ENCODE measurements at places on chromosomes 12 and 14.

GRCh38 chr14:21053184-21054122 lies 4.2 kb upstream of the RNASE8 start:
- DNase-seq, result no peak

DNA sequence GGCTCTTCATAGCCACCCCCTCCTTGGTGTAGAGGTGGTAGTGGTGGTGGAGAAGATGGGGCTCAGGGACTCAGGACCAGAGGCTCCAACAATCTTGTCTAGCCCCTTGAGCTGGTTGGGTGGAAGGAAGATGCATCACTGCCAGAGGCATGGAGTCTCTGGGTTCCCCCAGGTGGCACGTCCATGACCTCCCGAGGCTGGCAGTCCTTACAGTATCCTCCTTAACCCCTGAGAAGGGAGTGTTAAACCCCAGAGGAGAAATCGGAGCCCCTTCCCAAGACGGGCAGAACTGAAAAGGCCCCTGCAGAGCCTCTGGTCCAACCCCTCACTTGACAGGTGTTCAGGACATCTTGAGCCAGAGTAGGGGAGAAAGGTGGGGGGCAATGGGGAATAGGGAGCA lies 9.1 kb downstream of the KRT83 start:
- no peak for DNase-seq

DNA sequence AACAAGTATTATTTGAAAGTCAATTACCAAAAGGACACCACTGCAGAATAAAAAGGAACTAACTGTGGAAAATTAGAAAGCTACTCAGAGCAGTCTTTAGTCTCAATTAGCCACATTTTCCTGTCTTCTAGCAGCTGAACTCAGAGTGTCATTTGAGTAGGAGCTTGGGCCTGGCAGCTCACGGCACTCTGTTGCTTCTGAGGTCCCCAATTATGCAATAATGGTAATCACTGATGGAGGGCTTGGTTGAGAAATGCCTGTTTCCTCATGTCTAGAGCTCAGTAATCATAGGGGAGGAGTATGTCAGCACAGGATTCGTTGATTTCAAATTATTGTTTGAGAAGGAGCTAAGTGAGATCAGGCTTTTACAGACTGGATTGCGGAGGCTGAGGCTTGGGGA lies 108.6 kb downstream of the VRK1 start:
- no peak for DNase-seq

- peak; percentile 91 for DNase-seq
Observed at GRCh38 chr12:54368709-54369596, 4.7 kb upstream of the GPR84 start.

GRCh38 chr12:100077367-100077766 lies 65.3 kb downstream of the BLTP3B start:
- no peak for DNase-seq

DNA sequence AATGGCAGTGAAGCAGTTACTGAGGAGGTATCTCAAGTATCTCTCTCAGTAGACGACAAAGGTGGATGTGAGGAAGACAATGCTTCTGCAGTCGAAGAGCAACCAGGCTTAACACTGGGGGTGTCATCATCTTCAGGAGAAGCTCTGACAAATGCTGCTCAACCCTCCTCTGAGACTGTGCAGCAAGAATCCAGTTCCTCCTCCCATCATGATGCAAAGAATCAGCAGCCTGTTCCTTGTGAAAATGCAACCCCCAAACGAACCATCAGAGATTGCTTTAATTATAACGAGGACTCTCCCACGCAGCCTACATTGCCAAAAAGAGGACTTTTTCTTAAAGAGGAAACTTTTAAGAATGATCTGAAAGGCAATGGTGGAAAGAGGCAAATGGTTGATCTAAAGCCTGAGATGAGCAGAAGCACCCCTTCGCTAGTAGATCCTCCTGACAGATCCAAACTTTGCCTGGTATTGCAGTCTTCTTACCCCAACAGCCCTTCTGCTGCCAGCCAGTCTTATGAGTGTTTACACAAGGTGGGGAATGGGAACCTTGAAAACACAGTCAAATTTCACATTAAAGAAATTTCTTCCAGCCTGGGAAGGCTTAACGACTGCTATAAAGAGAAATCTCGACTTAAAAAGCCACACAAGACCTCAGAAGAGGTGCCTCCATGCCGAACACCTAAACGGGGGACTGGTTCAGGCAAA lies 216.6 kb downstream of the AKAP6 start:
- DNase-seq, result no peak

DNA sequence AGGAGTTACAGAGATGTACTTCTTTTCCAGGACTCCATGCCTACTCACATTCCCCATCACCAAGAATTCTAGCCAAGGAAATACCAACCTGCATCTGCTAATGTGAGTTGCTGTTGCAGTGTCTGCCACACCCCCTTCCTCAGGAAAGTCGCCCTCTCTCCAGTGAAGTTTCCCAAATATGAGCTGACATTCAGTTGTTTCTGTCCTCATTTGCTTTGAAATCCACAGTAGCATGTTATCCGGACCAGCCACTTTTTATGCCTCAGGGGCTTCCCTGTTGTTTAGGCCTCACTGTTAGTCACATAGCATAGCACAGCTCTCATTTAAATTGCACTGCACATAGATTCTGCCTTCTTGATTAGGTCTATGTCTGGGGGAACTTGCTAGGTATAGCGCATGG lies 212.4 kb downstream of the EGLN3 start:
- DNase-seq, result no peak

- peak; percentile 15 for DNase-seq
Observed at GRCh38 chr14:102777711-102778337, 575 bp downstream of the TRAF3 start.

DNA sequence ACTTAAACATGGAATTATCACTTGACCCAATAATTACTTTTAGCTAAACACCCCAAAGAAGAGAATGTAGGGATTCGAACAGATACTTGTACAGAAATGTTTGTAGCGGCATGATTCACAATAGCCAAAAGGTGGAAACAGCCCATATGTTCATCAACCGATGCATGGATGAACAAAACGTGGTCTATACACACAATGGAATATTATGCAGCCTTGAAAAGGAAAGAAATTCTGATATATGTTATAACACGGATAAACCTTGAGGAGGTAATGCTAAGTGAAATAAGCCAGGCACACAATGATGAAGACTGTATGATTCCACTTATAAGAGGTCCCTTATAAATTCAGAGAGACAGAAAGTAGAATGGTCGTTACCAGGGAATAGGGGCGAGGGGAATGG lies 659.4 kb downstream of the MED13L start:
- no peak for DNase-seq

DNA sequence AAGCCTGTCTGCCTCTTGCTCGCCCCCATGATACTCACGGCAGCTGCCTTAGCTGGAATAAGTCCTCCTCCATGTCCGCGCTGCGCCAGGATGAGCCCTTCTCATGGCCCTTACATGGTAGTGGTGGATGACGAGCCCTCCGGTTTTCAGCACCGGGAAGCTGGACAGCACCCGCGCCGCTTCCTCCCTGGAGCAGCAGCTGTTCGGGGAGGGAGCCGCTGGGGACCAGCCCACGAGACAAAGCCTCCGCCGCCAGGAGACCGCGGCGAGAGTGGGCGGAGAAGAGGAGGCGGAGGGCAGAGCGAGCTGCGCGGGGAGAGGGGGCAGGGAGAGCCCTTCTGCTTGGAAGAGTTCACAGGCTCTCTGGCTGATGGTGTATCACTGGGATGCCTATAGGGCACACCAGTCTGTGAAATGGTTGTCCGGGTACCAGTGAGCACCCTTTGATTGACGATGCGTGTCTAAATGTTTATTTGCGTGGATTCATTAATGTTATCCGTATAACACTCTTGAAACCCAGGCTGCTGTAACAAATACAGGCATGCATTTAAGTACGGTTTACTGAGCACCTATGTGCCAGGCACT lies at the start of gene SVOP:
Gene SVOP, minus strand, starts transcription at position 273 of the 585 bp plus-strand sequence. Its CDS starts 200 bp downstream, at position 73.
- peak; percentile 35 for DNase-seq

DNA sequence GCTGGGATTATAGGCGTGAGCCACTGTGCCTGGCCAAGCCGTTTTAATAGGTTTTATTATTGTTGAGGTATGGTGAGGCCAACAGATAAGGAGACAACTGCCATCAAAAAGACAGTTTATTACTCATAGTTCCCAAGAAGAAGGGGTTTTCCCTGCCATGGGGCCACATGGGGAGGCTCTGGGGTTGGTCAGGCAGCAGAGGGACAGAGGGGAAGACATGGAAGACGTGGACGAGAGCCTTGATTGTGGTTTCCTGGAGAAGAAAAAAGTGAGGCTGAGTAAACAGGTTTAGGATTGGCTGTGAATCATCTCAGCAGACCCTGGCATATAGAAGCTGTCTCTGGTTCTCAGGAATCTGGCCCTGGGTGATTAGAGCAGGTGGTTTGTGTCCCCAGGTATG lies 69.9 kb downstream of the FOXN4 start:
- no peak for DNase-seq

GRCh38 chr12:127296591-127296990 lies 970.4 kb upstream of the TMEM132C start:
- no peak for DNase-seq

GRCh38 chr14:99034711-99035171 lies 237.3 kb downstream of the BCL11B start:
- no peak for DNase-seq

- DNase-seq, result no peak
Observed at GRCh38 chr12:92178340-92178739, 32.7 kb upstream of the BTG1 start.

- no peak for DNase-seq
Observed at GRCh38 chr12:23929906-23930305, 19.6 kb downstream of the SOX5 start.

DNA sequence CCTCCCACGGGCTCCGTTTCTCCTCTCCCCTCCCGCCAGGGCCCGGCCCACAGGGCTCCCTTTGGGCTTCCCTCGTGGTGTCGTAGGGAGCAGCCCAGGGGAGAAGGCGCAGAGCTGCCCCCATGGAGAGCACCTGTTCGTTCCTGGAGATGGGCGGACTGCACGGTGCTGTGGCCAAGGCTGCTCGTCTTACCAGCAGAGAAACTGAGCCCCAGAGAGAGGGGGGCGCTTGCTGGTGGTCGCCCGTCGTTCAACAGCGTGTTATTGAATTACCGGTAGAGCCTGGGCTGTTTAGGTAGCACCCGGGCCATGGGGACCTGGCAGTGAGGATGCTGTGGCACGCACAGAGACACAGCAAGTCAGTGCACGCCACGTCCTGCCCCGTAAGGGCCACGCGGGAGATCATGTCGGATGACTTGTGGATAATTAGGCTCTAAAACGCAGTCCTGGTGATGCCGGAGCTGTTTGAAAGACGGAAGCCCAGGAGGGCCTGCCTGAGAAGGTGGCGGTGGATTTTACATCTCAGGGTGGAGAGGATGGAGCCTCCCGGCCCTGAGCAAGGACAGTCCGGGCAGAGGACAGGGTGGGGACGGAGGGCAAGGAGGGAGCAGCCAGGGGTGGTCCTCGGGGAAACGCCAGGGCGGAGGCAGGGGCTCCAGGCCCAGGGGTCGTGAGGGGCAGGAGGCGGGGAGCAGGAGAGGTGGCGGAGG lies 134.4 kb downstream of the ADGRD1 start:
- peak; percentile 1 for DNase-seq

- no peak for DNase-seq
Observed at GRCh38 chr14:97791072-97791471, 993.9 kb downstream of the VRK1 start.

GRCh38 chr12:25970916-25971653 lies 12.6 kb downstream of the RASSF8 start:
- DNase-seq, result no peak

DNA sequence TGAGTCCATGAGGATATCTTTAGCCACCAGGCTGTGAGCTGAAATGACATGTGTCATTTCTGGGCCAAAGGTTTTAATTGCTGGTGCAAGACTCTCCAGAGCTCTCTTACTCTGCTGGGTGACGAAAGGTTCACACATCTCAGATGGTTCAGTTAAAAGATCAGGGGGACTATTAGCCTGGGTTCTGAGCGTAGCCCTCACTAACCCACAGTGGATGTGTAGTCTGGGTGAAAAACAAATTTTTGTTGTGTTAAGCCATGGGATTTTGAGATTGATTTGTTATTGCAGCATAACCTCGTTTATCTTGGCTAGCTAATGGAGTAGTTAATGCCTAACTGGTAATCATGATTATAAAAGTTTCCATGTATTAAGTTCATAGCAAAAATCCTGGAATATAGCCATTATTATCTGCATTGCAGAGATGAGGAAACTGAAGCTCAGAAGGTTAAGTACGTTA lies 251.5 kb downstream of the RMST start:
- no peak for DNase-seq

DNA sequence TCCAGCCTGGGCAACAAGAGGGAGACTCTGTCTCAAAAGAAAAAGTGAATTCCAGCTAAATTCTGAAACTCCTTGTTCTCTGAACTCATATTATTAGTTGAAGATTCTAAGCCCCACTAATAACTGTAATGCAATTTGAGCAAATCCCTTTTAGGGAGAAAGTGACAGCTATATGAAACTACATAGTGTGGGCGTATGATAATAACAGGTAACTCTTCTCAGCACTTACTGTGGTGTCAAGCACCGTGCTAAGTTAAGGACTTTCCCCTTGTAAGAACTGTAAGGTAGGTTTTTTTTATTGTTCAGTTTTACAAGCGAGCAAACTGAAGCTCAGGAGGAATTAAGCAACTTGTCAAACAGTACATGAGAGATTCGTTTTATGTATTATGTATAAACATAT lies 5.4 kb downstream of the ANKRD13A start:
- no peak for DNase-seq

GRCh38 chr14:105326891-105327694 lies 12.5 kb downstream of the PACS2 start:
- no peak for DNase-seq

GRCh38 chr12:124740691-124741137 lies 123.0 kb downstream of the SCARB1 start:
- peak; percentile 44 for DNase-seq

DNA sequence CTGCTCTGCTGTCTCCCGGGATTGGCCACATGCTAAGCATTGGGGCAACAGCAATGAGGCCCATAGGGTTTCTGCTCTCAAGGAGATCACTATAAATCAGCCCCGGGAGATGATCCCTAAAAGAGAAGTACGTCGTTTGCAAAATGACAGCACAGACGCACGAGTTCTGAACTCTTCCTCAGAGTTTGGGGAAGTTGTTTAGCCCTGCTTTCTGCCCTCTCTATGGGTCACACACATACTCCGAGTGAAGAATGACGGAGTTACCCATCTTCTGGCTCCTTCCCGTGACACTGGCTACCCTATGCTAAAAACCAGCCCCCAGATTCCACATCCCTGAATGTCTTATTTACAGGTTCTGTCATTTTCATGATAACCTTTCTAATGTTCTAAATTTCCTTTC lies 258.0 kb upstream of the PLEKHG7 start:
- DNase-seq, result no peak

All from DND-41 (cell line).